ENCODE measurements at places on chromosomes 5 and 9.
A peak's percentile ranks its signal among the peaks of the same experiment; 100 is the strongest.

GRCh38 chr5:118548761-118549720 is 439.3 kb downstream of the DTWD2 start:
- H3K27me3 ChIP-seq: no peaks in the 10 kb centered on the region
- H3K4me3 ChIP-seq: no peak overlapping the region
- H3K27ac ChIP-seq: peak overlapping the region; percentile 12
- H3K36me3 ChIP-seq: no peaks in the 10 kb centered on the region
- no peaks in the 10 kb centered on the region for H3K4me1 ChIP-seq

DNA sequence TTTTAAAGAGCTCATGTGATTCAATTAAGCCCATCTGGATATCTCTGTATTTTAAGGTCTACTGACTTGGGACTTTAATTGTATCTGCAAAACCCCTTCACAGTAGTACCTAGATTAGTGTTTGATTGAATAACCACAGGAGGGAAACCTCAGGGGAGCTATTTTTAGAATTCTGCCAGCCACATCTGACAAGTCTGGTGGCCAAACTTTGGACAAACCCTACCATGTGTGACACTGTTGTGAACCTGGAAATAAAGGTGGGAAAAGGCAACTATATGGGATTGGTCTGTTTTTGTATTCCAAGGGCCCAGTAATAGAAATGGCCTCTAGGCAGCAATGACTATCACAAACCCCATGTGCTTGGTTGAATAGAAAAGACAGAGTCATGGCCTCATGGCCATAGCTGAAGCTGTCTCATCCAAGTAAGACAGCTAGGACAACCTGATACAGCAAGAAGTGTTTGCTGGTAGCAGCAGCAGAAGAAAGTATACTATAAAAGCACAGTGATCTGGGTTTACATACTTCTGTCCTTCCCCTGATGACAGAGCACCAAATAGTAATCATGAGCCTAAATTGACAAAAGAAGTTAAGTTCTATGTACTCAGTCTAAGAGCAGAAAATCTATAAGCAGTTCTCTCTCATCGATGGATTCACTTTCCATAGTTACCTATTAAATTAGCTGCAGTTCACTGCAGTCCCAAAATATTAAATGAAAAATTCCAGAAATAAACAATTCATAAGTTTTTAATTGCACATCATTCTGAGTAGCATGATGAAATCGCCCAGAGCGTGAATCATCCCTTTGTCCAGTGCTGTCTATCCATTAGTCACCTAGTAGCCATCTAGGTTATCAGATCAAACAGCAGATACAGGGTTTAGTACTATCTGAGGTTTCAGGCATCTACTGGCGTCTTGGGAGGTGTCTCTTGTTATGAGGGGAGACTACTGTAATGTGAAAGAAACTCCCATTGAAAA is 189.8 kb downstream of the ARHGAP26 start:
- no peaks in the 10 kb centered on the region for H3K36me3 ChIP-seq
- DNase-seq: peak; percentile 75
- H3K27me3 ChIP-seq: no peaks in the 10 kb centered on the region
- H3K4me1 ChIP-seq: peaks cover 21% of the 10 kb centered on the region

DNA sequence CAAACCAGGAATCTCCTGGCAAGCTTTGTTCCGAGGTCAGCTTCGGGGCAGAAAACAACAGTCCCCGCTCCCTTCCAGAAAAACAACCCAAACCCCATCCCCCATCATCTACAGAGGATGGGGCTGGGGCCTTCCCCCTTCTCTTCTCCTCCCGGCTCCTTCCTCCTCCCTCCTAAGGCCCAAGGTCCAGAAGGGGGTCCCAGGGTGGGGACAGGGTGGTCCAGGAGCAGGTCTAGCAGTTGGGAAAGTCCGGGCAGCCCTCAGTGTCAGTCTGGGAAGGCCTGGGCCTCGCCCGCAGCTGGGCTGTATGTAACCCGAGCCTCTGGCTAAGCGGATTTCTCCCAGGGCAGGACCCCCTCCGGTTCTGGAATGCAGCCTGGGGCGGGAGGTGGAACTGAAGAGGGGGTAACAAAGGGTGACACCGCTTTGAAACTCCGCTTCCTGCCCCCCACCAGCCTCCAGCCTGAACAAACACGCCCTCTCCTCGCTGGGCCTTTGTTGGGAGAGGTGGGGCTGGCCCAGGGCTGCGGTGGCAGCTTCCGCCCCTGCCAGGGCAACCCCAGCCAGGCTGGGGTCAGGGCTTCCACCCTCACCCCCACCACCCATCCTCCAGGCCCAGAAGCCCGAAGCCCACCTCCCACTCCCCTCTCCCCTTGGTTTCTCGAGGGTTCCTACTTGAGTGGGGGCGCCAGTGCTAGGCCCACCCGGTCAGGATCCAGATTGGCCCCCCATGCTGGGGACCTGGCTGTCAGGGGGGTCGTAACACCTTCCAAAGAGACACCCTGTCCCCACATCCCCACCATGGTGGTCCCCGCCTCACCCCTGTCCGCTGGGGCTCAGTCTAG is 63.5 kb downstream of the C9orf50 start:
- H3K27me3 ChIP-seq: no peaks in the 10 kb centered on the region
- no peak for DNase-seq
- H3K4me3 ChIP-seq: no peak overlapping the region
- H3K4me1 ChIP-seq: peaks cover 7% of the 10 kb centered on the region
- no peak overlapping the region for H3K27ac ChIP-seq

GRCh38 chr5:153952893-153953292 is 85.8 kb downstream of the FAM114A2 start:
- no peak overlapping the region for H3K4me3 ChIP-seq
- no peak for DNase-seq
- no peaks in the 10 kb centered on the region for H3K27me3 ChIP-seq
- no peaks in the 10 kb centered on the region for H3K4me1 ChIP-seq
- H3K27ac ChIP-seq: no peak overlapping the region
- no peaks in the 10 kb centered on the region for H3K36me3 ChIP-seq

- peak; percentile 14 for DNase-seq
- no peaks in the 10 kb centered on the region for H3K27me3 ChIP-seq
- H3K4me3 ChIP-seq: no peak overlapping the region
- H3K27ac ChIP-seq: no peak overlapping the region
- H3K4me1 ChIP-seq: peaks cover 6% of the 10 kb centered on the region
- H3K36me3 ChIP-seq: no peaks in the 10 kb centered on the region
These were observed 21.0 kb downstream of the ANKRD33B start for GRCh38 chr5:10584714-10585517.

- no peak for DNase-seq
- H3K36me3 ChIP-seq: peaks cover 66% of the 10 kb centered on the region
- peak overlapping the region; percentile 89 for H3K4me3 ChIP-seq
- H3K4me1 ChIP-seq: no peaks in the 10 kb centered on the region
- H3K27me3 ChIP-seq: no peaks in the 10 kb centered on the region
- peak overlapping the region; percentile 96 for H3K27ac ChIP-seq
These were observed 1.4 kb downstream of the LRSAM1 start for GRCh38 chr9:127452691-127453090.

GRCh38 chr9:12798066-12798770 is 23.4 kb downstream of the LURAP1L start:
- H3K4me3 ChIP-seq: no peak overlapping the region
- H3K27ac ChIP-seq: peak overlapping the region; percentile 65
- no peaks in the 10 kb centered on the region for H3K27me3 ChIP-seq
- DNase-seq: no peak
- peaks cover 34% of the 10 kb centered on the region for H3K4me1 ChIP-seq

- H3K4me3 ChIP-seq: peak overlapping the region; percentile 74
- H3K4me1 ChIP-seq: peaks cover 21% of the 10 kb centered on the region
- no peak for DNase-seq
- no peaks in the 10 kb centered on the region for H3K27me3 ChIP-seq
These were observed 1.4 kb downstream of the ZSWIM6 start for GRCh38 chr5:61333321-61333953.

DNA sequence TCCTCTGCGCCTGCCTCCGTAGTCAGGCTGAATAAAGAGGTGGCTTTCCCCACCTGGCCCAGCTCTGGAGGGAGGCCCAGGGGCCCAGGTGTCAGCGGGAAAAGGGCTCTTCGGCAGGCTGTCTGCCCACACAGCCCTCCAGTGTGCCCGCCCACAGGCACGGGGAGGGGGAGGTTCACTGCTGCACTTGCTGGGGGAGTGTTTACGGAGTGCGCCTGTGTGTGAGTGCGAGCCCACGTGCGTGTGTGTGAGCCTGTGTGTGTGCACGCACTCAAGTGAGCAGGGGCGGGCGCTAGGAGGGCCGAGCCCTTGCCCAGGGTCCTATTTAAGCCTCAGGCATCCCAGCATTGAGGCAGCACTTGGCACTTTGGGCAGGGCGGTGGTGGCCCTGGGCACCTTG is 10.9 kb downstream of the DNLZ start:
- H3K27me3 ChIP-seq: no peaks in the 10 kb centered on the region
- DNase-seq: no peak
- no peak overlapping the region for H3K4me3 ChIP-seq
- no peak overlapping the region for H3K27ac ChIP-seq
- H3K36me3 ChIP-seq: no peaks in the 10 kb centered on the region
- no peaks in the 10 kb centered on the region for H3K4me1 ChIP-seq

Measured in RWPE2 (cell line).